ENCODE measurements at places on chromosomes 11 and 22.

DNA sequence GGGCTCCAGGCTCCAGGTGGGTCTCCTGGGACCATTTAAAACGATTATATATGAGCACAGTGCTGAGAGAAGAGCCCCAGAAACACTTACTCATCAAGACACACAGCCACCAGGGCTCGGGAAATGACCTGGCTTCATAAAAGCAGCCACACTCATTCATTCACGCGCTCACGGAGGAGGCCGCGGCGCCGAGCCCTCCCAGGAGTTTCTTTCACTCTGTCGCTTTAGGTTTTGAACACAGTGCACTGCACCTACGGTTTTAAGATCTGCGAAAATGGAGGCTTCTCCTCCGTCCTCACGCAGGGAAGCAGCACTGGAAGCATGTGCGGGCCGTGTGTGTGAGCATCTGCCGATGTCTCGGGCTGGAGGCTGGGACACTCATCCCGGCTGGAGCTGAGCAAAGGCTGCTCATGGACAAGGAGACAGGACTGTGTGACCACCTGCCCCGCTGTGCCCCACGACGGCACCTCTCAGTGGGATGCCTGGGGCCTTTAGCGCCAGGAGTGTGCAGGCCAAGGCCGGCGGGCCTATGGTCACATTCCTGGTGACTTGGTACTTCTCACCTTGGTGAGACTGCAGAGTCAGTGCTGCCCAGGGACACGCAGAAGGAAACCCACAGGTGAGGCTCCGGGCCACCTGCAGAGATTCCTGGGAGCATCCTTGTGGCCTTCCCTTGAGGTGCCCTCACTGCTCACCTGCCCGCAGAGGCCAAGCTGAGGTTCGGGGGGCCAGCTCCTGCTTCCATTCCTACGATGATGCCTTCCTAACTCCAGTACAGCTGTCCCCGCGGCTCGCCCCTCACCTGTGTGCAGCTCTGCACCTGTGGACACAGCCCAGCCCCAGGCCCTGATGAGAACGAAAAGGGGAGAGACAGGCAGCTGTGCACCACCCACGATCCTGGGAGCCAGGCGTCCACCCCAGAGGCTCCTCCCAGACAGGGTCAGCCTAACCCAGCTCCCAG, 872.0 kb downstream of the BRD1 start:
- peak; percentile 48 for DNase-seq

DNA sequence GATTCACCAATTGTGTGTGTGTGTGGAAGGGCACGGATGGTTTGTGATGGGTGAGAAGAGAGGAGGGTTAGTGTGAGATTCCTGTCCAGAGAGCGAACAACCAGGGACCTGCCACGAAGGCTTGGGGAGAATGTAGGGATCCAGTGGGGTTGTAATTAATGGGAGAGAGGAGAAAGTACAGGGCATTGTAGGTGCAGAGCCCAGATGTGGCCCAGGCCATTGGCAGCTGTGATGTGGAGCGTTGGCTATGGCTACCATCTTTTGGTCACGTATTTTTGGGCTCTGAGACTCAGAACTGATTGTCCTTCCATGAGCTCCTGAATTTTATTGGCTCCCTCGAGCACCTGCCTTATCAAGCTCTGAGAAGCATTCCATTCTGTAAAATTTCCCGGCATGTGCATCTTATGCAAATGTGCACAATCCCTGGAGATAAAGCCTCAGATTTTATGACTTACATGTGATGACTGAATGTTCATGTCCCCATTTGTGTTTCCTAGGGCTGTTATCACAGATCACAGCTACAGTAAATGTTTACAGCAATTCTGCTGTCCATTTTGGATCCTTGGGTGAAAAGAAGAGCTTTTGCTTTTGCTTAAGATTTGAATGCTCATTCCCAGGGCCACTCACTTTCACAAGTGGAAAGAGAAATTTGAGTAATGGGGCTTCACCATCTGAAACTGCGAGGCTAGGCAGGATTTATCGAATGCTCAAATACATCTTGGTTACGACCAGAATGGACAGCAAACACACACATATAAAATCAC, 33.1 kb downstream of the SLC5A1 start:
- DNase-seq = no peak

DNA sequence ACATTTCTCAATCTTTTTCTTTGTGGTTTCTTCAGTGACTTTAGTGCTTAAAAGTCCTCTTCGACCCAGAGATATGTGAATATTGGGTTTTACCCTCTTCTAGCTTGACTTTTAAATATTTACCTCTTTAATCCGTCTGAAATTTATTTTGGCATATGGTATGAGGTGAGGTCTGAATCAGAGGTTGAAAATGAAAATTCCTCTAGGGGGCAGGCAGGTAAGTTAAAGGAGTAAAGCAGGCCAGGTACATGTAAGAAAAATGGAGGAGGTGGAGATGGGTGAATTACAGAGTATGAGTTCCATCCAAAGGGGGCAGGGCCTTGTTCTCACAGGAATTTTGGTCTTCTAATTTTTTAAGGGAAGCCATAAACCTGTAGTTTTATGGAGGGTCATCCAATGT, 263.8 kb upstream of the NARS2 start:
- DNase-seq = no peak

DNA sequence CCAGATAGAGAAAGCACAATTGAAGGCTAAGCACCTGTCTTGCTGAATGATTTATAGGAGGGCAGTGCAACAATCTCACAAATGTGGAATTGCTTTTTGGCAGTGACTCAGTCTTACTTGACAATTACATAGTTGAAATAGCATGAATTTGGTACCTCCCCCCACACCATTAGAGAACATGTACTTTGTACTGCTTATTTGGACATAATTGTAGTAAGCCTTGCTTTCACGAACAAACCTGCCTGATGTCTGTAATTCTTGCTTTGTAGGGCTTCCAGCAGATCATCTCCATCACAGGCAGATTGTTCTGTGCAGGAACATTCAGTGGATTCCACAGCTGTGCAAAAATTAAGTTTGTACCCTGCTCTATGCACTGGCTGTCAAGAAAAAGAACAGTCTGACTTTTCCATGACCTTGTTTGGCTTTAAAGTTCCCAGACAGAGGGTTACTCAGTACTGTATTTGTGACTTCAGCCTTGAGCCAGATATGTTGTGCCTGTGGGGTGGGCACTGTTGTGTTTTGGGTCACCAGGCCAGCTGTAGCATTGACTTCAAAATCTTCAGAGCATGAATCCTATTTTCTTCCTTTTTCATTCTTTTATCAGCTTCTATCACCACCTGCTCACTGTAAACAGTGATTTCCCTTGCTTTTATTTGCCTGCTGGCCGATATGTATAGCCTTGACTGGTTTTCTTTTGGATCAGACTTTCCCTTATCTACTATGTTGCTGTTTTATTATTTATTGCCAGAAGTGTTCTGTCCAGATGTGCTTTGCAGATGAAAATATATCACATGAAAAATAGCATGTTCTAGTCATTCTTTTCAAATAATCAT, 941.0 kb upstream of the CHORDC1 start:
- no peak for DNase-seq

DNA sequence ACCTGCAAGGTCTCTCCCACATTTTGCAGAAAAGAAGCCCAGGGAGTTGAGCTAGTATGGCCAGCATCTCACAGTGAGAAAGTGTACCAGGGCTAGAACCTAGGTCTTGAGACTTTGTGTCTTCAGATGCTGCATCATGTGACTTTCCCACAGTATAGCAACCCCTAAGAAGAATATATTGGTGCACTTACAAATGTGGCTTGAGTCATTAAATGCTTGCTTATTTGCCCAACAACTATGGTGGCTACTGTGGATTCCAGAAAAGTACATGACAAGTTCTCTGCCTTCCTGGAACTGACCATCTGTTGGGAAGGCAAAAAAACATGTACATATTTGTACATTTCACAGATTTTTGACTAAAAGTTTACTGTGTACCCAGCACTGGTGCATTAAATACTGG, 55.0 kb downstream of the POLD3 start:
- DNase-seq = no peak

GRCh38 chr11:131854391-131854790, 484.0 kb downstream of the NTM start:
- no peak for DNase-seq

DNA sequence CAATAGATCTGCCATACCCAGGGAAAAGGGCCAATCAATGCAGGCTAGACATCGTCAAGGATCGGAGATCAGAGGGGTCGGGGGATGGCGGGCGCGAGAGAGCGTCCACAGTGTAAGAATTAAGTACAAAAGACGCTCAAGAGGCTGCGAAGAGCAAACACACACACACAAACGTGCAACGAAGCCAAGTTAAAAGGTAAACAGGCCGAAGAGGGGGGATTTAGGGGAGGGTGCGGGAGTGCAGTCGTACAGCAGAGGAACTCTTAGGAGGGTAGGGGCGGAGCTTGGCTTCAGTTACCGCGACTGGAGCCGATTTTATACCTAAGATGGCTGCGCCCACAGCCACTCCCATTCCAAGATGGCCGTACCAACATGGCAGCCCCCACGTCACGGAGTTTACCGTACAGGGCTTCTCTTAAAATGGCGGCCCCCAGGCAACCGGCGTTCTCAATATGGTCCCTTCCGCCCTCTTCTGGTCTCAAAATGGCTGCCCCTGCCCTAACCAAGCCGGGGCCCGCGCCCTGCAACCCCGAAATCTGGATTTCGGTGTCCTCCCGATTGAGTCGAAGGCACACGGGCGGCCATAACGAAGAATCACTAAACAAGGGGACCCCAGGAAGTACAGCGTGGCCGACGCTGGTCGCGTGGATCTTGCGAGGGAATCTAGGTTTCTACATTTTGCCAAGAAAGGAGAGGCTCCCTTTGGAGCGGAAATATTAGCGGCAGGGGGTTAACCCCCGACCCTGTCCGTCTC, 1.9 kb downstream of the GNG3 start:
- peak; percentile 97 for DNase-seq

GRCh38 chr22:22487869-22488597, 20.5 kb downstream of the ZNF280B start:
- DNase-seq = no peak

- DNase-seq = no peak
Observed at GRCh38 chr11:21105196-21105917, 436.0 kb downstream of the NELL1 start.

DNA sequence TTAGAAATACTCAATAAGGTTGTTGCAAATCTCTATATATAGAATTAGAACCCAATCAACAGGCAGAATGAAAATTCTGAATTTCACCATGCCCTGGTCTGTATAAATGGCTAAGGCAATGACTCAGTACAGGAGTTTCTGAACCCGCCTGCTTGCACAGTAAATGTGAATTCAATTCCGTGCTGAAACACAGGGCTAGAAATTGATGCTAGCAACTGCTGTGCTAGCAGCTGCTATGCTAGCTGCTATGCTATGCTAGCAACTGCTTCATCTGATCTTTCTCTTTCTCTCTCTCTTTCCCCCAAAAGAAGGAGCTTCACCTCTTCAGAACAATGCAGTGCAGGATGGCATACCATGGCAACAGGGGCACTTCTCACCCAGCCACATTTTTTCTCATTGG, 9.7 kb upstream of the OR52J3 start:
- DNase-seq = no peak

GRCh38 chr11:11985954-11986949, 22.2 kb downstream of the DKK3 start:
- DNase-seq = no peak

GRCh38 chr11:126310200-126310991, 6.5 kb downstream of the DCPS start:
- peak; percentile 74 for DNase-seq

- no peak for DNase-seq
Observed at GRCh38 chr11:11220786-11221185, 132.3 kb downstream of the CSNK2A3 start.

- DNase-seq = no peak
Observed at GRCh38 chr11:62139526-62140303, 15.9 kb downstream of the INCENP start.

DNA sequence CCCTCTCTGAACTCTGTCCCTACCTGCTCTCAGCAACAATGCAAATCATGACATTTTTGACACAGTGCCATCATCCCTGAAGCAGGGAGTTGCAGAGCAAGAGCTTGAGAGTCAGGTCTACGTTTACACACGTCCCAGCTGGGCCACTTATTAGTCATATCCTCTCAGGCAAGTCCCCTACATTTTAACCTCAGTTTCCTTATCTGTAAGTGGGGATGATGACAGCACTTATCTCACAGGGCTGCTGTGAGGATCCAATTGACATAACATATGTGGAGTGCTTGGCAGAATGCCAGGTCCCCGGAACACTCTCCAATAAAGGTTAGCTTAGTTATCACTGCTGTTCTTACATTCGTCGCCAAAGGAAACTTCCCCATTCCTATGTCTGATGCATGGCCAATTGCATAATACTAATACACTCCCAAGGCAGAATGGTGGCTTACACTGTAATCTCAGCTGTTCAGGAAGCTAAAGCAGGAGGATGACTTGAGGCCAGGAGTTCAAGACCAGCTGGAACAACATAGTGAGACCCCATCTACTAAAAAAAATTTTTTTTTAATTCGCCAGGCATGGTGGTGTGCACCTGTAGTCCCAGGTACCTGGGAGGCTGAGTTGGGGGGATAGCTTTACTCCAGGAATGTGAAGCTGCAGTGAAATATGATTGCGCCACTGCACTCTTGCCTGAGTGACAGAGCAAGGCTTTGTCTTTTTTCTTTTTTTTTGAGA, 16.6 kb downstream of the ASCC2 start:
- DNase-seq = peak; percentile 93

DNA sequence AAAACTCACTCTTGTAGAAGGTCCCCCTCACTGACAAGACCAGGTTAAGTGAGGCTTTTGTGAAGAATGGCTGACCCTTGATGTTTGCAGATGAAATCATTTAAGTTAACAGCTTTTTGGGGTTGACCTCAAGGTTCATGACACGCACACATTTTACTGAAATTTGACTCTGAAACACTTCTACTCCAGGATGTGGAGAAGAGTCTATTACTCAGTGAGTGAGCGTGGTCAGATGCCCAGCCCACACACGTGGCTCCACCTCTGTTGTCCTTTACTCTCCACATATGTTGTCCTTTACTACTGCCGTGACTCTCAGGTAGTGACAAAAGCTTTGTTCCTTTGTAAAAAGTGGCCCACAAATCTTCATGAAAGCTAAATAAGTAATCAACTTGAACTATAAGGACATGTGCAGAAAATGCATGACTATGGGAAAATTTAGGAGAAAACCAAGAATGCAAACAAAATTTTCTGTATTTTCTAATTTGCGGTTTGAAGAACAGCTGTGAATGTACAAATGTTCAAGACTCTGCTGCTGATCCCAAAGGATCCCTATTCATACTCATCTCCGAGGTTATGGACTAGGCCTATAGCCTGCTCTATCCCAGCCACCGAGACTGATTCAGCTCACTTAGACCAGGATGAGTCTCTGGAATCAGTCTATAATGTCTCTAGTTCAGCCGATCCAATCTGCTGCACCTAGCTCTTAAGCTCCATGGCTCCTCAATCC, 22.4 kb downstream of the XRRA1 start:
- DNase-seq = peak; percentile 48

GRCh38 chr22:39725351-39726035, 154.9 kb downstream of the CACNA1I start:
- no peak for DNase-seq
